ENCODE measurements at places on chromosomes 5 and 9. TPM values are rescaled to one million over a fixed set of nuclear protein-coding genes. Genes with fewer than 3 reads are reported as not detected.
A peak's percentile ranks its signal among the peaks of the same experiment; 100 is the strongest.

DNA sequence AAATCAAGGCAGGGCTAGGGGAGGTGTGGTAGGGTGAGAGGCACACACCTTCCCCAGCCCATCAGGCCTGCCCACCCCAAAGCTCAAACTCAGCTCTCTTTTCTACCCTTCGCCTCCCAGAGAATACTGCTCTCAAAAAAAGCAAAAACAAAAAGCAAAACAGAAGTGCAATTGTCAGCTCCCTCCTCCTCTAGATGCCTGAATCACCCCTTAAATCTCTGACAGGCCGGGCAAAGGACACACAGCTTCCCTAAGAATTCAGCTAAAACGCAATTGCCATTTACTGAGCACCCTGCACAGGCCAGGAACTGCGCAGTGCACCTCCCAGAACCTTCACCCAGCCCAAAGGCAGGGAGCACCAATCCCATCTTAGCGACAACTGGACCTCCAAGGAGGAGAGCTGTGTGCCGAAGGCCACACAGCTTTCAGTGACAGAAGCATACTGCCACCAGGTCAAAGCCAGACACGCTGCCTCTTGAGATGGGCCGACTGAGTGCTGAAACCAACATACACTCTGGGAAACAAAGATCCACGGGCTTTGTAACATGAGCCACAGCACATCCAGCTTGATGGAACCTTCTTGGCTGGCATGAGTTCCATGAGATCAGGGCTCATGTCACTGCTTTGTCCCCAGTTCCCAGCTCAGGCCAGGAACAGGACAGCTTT, 53.4 kb upstream of the STXBP1 start:
- peak overlapping the region; percentile 39 for H3K27ac ChIP-seq
- no peaks in the 10 kb centered on the region for H3K27me3 ChIP-seq
- H3K4me3 ChIP-seq: peak overlapping the region; percentile 21
- DNase-seq: no peak
- H3K4me1 ChIP-seq: peaks cover 80% of the 10 kb centered on the region

DNA sequence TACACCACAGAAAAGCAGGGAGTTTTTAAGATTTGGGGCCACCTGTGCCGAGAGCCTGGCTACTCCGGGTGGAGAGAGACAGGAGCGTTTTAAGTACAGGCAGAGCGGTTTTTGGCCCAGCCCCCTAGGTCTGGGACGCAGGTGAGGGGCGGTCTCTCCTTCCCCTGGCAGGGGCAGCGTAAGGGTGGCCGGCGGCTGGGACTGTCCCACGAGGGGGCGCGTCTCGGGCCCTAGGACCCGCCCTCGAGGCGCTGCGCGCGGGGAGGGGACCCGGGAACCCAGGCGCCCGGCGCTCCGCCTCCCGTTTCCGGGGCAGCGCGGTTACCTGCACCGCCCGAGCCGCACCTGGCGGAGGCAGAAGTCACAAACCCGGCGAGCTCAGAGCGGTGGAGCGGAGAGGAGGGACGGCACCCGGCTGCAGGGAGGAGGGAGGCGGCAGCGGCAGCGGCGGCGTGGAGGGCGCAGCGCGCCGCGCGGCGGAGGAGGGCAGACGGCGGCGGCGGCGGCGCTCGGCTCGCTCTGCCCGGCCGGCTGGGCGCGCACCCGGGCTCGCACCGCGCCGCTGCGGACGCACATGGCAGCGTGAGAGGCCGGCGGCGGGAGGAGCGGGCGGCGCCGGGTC, at the start of gene WWC1:
WWC1 (plus strand) TSS at position 304 of the 622 bp plus-strand sequence. CDS start 508 bp downstream, outside the sequence.
- DNase-seq: peak; percentile 80
- H3K36me3 ChIP-seq: no peaks in the 10 kb centered on the region
- peaks cover 35% of the 10 kb centered on the region for H3K27me3 ChIP-seq
- peaks cover 9% of the 10 kb centered on the region for H3K4me1 ChIP-seq
- H3K27ac ChIP-seq: no peak within 1 kb of the TSS

Gene SH3TC2
- not detected for total RNA-seq

DNA sequence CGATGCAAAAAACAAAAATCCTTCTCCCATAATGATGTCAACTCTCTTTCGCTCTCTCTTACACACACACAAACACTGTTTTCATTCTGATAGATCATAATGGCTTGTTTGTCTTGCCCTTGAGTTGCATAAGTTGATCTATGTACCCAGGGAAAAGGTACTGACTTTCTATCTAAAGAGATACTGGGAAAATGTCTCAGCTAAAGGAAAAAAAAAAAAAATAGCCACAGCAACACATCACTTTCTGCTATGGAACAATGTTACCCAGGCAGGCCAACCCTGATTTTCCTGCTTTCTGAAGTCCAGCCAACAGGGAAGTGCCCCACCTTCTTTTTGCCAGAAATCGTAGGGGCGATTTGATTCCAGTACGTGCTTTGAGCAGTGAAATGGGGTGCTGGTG, 212.6 kb upstream of the ACTBL2 start:
- peaks cover 1% of the 10 kb centered on the region for H3K4me1 ChIP-seq
- H3K27me3 ChIP-seq: no peaks in the 10 kb centered on the region
- DNase-seq: no peak

DNA sequence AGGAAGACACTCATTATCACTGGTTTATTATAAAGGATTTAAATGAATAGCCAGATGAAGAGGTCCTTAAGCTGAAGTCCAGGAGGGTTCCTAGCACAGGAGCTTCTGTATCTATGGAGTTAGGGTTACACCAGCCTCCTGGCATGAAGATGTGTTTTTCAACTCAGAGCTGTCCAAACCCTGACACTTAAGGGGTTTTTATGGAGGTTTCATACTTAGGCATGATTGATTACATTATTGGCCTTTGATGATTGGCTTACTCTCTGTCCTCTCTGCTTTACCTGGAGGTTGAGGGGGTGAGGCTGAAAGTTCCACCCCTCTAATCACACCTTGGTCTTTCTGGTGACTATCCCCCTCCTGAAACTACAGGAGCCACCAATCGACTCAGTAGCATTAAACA, 84.9 kb upstream of the ZNF169 start:
- no peaks in the 10 kb centered on the region for H3K27me3 ChIP-seq
- peak overlapping the region; percentile 66 for H3K27ac ChIP-seq
- H3K4me3 ChIP-seq: no peak overlapping the region
- peaks cover 51% of the 10 kb centered on the region for H3K4me1 ChIP-seq
- H3K36me3 ChIP-seq: peaks cover 54% of the 10 kb centered on the region

DNA sequence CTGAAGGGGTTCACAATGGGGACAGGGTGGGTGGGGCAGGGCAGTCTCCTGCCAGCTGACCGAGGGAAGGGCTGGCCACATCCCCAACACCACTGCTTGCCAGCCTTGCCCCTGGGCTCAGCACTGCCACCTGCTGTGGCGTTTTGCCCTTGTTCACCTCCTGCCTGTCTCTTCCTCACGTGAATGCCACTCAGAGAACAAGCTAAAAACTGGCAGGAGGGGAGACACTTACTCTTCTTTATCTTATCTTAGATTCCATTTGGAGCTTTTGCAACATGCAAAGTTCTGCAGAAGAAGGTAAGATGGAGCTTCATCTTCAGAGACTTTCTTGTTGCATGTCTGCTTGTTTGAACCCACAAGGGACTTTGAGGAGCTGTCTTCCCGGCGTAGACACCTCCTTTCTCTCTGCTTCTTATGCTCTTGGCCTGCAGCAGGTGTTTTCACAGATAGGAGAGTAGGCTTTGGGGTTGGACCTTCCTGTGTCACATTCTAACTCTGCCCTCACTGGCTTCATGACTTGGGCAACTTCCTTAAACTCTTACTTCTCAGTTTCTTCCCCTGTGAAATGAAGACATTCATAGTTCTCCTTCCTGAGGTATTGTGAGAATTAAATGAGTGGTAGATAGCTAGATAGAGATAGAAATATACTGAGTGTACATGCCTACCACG, 4.1 kb downstream of the LRSAM1 start:
- no peaks in the 10 kb centered on the region for H3K27me3 ChIP-seq
- H3K4me1 ChIP-seq: peaks cover 12% of the 10 kb centered on the region
- peak; percentile 78 for DNase-seq
- H3K4me3 ChIP-seq: no peak overlapping the region
- H3K27ac ChIP-seq: peak overlapping the region; percentile 5

Gene ORM2
- not detected for total RNA-seq

GRCh38 chr9:124879226-124879625, 17.3 kb downstream of the ARPC5L start:
- H3K4me1 ChIP-seq: peaks cover 5% of the 10 kb centered on the region
- no peaks in the 10 kb centered on the region for H3K27me3 ChIP-seq
- no peak overlapping the region for H3K4me3 ChIP-seq
- no peak for DNase-seq

DNA sequence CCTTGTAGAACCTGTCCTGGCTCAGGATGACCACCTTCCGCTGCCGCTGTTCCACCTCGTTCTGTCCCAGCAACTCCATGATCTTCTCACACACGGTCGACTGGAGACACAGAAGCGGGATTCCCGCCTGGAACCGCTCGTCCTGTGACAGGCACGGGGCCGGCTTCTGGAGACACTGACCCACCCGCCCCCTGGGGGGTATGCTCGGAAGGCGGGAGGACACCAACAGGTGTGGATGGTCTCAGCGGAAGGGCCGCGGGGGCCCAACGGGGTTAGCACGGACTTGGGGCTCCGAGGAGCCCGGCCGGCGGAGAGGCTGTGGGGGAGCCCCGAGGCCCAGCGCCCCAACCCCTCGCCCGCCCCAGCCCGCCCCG, 530 bp downstream of the UCK1 start:
- peak; percentile 71 for DNase-seq
- peak overlapping the region; percentile 86 for H3K4me3 ChIP-seq
- H3K36me3 ChIP-seq: peaks cover 18% of the 10 kb centered on the region
- H3K27me3 ChIP-seq: no peaks in the 10 kb centered on the region
- peaks cover 15% of the 10 kb centered on the region for H3K4me1 ChIP-seq

Gene GZMA
- total RNA-seq: 87.6 TPM

GRCh38 chr5:137856916-137857862, 10.5 kb upstream of the MYOT start:
- no peak overlapping the region for H3K27ac ChIP-seq
- peaks cover 2% of the 10 kb centered on the region for H3K27me3 ChIP-seq
- H3K36me3 ChIP-seq: no peaks in the 10 kb centered on the region
- H3K4me3 ChIP-seq: no peak overlapping the region
- no peak for DNase-seq

DNA sequence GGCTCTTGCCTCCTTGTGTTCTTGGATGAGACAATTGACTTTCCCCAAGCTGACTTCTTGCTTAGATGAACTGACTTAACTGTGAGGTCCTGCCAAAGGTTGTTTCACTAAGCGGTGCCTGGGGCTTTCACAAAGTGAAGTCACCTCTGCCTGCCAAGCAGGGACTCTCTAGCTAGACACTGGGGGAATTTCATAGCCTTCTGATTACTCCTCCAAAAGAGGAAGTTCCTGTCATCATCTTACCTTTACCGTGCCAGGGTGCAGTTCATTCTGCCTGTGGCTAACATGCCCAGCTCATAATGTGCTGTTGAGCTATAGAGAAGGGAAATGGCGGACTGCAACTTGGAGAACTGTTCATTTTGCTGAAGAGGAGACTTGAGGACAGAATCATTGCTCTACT, 472.0 kb upstream of the WWC1 start:
- no peak overlapping the region for H3K27ac ChIP-seq
- H3K4me1 ChIP-seq: no peaks in the 10 kb centered on the region
- no peak overlapping the region for H3K4me3 ChIP-seq

DNA sequence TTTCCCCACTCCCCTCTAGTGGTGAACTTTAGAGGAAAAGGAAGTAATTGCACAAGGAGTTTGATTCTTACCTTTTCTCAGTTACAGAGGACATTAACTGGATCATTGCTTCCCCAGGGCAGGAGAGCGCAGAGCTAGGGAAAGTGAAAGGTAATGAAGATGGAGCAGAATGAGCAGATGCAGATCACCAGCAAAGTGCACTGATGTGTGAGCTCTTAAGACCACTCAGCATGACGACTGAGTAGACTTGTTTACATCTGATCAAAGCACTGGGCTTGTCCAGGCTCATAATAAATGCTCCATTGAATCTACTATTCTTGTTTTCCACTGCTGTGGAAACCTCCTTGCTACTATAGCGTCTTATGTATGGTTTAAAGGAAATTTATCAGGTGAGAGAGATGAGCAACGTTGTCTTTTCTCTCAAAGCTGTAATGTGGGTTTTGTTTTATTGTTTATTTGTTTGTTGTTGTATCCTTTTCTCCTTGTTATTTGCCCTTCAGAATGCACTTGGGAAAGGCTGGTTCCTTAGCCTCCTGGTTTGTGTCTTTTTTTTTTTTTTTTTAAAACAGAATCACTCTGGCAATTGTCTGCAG, 25.3 kb downstream of the SLC22A5 start:
- H3K36me3 ChIP-seq: peaks cover 19% of the 10 kb centered on the region
- peaks cover 61% of the 10 kb centered on the region for H3K4me1 ChIP-seq
- no peak overlapping the region for H3K4me3 ChIP-seq
- DNase-seq: no peak

- DNase-seq: no peak
- H3K4me1 ChIP-seq: peaks cover 51% of the 10 kb centered on the region
- H3K27me3 ChIP-seq: no peaks in the 10 kb centered on the region
- H3K4me3 ChIP-seq: peak overlapping the region; percentile 60
Observed at GRCh38 chr5:178150977-178151734, 2.5 kb downstream of the NHP2 start.

- DNase-seq: no peak
- no peak overlapping the region for H3K4me3 ChIP-seq
- no peak overlapping the region for H3K27ac ChIP-seq
- no peaks in the 10 kb centered on the region for H3K36me3 ChIP-seq
- H3K4me1 ChIP-seq: no peaks in the 10 kb centered on the region
- peaks cover 4% of the 10 kb centered on the region for H3K27me3 ChIP-seq
Observed at GRCh38 chr5:39342460-39342859, 21.8 kb downstream of the C9 start.

DNA sequence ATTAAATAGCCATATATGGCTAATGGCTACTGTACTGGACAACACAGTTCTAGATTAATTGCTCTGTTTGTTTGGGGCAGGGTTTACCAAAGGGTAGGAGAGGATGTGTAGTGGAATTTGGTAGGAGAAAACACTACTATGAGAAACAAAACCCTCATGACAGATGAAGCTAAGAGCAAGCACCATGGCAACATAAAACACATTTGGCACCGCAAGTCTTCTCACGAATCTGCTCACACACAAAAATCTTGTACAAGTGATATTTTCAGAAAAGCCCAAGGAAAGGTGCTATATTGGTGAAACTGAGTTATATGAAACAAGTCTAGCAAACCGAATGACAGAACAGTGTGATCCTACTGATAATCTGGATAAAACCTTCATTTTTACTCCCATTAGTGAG, 38.5 kb downstream of the CSF2 start:
- H3K27me3 ChIP-seq: no peaks in the 10 kb centered on the region
- peak overlapping the region; percentile 70 for H3K4me3 ChIP-seq
- H3K27ac ChIP-seq: peak overlapping the region; percentile 80
- no peak for DNase-seq

- peaks cover 14% of the 10 kb centered on the region for H3K27me3 ChIP-seq
- no peaks in the 10 kb centered on the region for H3K36me3 ChIP-seq
- H3K4me1 ChIP-seq: no peaks in the 10 kb centered on the region
Observed at GRCh38 chr9:109335929-109336328, 15.1 kb upstream of the EPB41L4B start.

Gene ARID3C
- total RNA-seq: 0.14 TPM

DNA sequence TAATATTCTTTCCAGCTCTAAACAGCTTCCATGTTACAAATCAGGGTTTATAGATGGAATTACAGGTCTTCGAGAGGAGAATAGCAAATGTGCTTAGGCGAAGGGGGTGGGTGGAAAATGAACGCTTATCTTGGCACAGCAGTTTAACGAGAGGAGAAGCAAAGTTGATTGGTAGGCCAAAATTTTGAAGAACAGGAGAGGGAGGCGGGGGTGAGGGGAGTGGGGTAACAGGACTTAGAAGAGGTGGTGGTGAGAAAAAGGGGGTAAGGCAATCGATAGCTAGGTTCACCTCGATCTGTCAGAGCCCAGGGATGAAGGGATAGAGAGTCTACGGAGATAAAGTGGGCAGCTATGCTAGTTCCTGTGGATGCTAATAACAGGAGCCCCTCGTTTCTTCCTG, 764 bp downstream of the ANKRA2 start:
- DNase-seq: peak; percentile 72
- H3K27ac ChIP-seq: peak overlapping the region; percentile 100
- H3K4me3 ChIP-seq: peak overlapping the region; percentile 100
- peaks cover 2% of the 10 kb centered on the region for H3K27me3 ChIP-seq
- peaks cover 25% of the 10 kb centered on the region for H3K36me3 ChIP-seq
- peaks cover 33% of the 10 kb centered on the region for H3K4me1 ChIP-seq

Gene CCL21
- total RNA-seq: not detected

Data from activated CD4-positive, alpha-beta T cell treated with anti-CD3 and anti-CD28 coated beads, Interleukin-2, amount 10 ng/mL, durations not matched to agents 24 days and 14 days (primary cell).